ENCODE measurements at places on chromosomes 2 and 18.

- no peak for DNase-seq
These were observed 674.8 kb upstream of the ZEB2 start for GRCh38 chr2:145194673-145195072.

GRCh38 chr2:2823061-2823753 lies 492.1 kb upstream of the MYT1L start:
- no peak for DNase-seq

GRCh38 chr2:216474925-216475670 lies 23.5 kb upstream of the RPL37A start:
- peak; percentile 7 for DNase-seq

GRCh38 chr2:74548900-74549826 lies 4.6 kb downstream of the LOXL3 start:
- DNase-seq: no peak

- no peak for DNase-seq
These were observed 109.2 kb downstream of the MAP4K4 start for GRCh38 chr2:101806701-101807100.

DNA sequence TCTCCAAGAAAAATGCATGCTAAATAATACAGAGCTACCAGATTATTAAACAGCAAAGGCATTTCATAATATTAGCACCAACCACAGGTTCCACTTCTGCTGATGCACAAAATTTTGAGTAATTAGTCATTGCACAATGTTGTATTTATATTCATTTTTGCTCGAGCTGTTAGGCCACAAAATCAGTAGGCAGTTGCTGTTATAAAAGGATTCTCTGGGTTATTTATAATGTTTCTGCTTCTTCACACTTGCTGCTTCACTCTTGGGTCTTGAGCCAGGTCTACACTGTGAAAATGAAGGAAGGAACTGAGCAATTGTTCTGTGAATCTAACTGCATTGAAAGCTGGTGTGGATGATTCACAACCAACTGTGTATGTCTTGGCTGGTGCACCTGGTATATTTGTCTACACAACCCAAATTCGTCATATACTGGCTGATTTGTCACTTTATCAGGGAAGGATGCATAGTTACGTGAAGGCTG lies 38.3 kb downstream of the MRPL33 start:
- no peak for DNase-seq

- peak; percentile 2 for DNase-seq
These were observed 44.9 kb downstream of the ANKMY1 start for GRCh38 chr2:240512666-240513535.

DNA sequence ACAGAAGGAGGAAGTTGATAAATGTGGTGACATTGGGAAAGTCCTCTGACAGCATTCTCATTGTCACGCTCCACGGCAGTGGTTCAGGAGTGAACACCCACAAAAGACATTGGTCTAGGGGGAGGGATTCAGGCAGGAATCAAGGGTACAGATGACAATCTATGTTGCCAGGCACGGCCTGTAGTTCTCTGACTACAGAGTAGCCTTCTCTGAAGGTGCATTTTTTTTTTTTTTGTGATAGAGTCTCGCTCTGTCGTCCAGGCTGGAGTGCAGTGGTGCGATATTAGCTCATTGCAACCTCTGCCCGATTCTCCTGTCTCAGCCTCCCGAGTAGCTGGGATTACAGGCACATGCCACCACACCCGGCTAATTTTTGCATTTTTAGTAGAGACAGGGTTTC lies 7.4 kb upstream of the MOB1A start:
- peak; percentile 51 for DNase-seq

- no peak for DNase-seq
These were observed 71.3 kb downstream of the KANSL1L start for GRCh38 chr2:210099940-210100339.

DNA sequence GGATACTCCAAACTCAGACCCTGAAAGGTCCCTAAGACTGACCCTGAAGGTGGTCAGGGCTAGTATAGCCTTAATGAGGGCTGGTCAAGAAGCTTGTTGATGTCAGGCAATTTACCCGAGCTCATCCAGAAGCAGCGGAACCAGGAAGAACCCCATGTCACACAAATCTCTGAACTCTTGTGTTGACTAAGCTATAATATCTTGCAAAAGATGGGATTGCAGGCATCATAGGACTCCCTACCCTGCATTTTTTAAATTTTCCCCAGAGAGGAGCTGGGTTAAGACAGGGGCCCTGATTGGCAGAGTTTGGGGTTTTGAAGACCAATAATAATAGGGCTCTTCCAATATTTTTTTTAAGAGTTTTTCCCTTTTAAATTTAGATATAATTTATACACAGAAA lies 2.0 kb upstream of the PLEKHB2 start:
- DNase-seq: no peak

DNA sequence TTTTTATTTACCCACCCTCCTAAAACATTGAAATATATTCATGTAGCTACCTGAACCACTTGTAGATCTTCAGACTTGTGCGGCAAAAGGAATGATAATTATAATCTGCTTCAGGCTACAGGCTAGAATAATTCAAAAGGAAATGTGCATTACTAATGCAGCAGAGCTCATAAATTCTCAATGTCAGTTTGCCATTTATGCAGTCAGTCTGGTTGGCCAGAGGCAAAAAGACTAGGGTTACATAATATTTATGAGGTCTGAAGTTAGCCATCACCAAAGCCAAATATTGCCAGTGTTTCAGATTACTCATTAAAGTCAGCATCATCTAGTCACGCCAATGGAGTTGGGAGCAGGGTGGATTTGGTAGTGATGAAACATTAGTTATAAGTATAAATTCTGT lies 38.9 kb downstream of the METAP1D start:
- no peak for DNase-seq

- DNase-seq: no peak
These were observed 223.9 kb downstream of the LDLRAD4 start for GRCh38 chr18:13442451-13442850.

- no peak for DNase-seq
These were observed 44.6 kb upstream of the THOC1 start for GRCh38 chr18:312415-312814.

- DNase-seq: no peak
These were observed 277.0 kb upstream of the HNRNPA3 start for GRCh38 chr2:176935543-176936102.

DNA sequence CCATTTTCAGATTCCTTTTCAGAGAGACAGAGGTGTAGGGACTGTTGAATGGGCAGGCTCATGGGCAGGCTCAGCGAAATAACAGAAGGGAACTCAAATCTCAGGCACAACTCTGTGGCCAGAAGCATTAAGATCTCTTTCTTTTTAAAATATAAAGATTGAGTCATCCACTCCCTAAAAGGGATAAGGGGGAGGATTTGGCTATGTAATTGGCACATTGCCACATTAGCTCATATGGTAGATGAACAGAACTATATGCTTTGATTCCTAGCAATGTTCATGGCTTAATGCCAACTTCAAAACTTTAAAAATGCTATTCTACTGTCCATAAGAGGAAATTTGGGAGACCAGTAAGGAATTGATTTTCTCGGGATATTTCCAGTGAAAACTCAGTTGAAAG lies 53.8 kb upstream of the SLC5A7 start:
- DNase-seq: no peak

DNA sequence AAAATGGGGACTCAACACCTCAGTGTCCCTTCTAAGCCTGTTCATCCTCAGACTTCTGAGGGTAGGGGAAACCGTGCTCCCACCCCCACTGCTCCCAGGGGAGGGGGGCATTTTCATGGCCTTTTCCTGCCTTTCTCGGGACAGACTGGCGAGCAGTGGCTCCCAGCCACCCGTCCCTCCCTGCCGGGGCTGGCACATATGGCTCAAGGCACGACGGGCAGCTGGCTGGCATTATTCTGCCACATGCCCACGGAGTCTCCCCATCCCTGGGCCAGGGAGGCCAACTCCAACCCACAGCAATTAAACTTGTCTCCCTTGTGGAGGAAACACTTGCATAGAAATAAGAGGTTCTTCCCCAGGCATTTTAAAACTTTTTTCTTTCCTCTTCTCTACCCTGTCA lies 148.5 kb upstream of the CBLN2 start:
- no peak for DNase-seq

DNA sequence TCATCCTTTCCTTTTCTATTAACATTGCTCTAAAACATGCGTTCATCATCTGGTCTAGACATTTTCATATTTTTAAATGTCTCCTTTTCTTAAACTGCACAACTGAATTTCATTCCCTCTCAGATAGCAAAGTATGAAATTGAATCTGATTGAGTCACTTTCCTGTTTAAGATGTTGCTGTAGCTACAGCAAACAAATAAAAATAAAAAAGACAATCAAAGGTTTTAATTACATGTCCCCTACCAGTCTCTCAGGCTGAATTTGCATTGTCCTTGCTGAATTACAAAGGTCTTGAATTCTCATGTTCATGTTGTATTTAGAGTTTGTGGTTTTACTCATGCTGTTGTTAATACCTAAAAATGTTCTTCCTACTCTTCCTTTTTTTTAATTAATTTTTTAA lies 537.9 kb upstream of the LRATD1 start:
- DNase-seq: no peak

GRCh38 chr2:69184224-69184623 lies 171.2 kb downstream of the ANTXR1 start:
- DNase-seq: no peak

- no peak for DNase-seq
These were observed 108.7 kb downstream of the TRIM43 start for GRCh38 chr2:95700519-95700918.

GRCh38 chr2:71944183-71944550 lies 203.5 kb downstream of the CYP26B1 start:
- DNase-seq: no peak

GRCh38 chr2:64943387-64944150 lies 45.6 kb upstream of the SLC1A4 start:
- no peak for DNase-seq

GRCh38 chr18:52678551-52678950 lies 338.6 kb downstream of the DCC start:
- no peak for DNase-seq

Measured in stimulated activated CD4-positive, alpha-beta T cell treated with anti-CD3 and anti-CD28 coated beads, Interleukin-4, amount 100 ng/mL, for 24 hours (primary cell).